Right renal cortex interstitium (tissue), 3 donors: ENCODE measurements at places on chromosomes 4 and X.

DNA sequence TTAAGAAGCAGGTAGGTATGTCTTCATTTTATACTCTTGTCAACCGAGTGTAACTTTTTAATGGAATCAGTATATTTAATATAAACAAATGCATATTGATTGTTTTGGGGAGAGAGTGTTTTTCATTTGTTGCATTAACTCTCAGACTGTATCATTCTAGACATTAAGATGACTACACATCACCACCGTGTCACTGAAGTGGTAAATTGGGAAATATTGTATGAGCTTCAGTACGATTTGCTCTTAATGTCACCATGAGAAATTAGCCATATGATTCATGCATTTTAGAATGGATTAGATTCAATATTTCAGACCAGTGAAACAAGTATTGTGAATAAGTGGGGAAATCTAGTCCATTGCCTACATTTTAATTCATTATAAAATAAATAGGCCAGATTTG, 9.7 kb upstream of the MFAP3L start:
- DNase-seq = no peak

DNA sequence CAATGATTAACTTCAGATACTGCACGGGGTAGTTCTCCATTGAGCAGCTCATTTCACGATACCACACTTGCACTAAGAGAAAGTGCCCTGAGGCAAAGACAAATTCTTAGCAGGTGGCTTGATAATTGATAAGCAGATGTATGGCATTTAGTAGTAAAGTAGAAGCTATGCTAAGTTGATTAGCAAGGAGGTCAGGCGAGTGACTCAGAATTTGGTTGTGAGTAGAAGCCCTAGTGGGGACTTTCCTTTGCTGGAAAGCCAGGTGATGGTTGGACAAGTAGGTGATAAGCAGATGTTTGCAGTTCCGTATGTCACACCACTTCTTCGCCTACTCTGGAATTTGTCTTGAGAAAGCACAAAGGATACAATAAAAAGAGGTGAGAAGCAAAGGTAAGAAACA, 58.7 kb downstream of the TLL1 start:
- DNase-seq = no peak

DNA sequence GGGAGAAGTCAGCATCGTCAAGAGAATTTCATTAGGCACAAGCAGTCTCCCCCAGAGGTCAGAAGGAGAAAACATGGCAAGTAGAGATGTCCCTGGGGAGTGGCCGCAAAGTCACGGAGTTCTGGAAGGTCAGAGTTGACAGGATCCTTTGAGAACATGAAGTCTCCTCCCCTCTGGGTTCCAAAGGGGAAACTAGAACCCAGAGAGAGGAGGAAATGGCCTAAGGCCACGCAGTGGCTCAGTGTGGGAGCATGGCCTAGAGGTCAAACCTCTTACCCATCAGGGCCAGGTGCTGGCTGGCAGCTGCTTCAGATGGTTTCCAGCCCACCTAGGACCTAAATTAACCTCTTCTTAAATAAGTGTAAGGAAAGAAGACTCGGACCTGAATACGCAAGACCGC, 884 bp downstream of the IDH3G start:
- no peak for DNase-seq

DNA sequence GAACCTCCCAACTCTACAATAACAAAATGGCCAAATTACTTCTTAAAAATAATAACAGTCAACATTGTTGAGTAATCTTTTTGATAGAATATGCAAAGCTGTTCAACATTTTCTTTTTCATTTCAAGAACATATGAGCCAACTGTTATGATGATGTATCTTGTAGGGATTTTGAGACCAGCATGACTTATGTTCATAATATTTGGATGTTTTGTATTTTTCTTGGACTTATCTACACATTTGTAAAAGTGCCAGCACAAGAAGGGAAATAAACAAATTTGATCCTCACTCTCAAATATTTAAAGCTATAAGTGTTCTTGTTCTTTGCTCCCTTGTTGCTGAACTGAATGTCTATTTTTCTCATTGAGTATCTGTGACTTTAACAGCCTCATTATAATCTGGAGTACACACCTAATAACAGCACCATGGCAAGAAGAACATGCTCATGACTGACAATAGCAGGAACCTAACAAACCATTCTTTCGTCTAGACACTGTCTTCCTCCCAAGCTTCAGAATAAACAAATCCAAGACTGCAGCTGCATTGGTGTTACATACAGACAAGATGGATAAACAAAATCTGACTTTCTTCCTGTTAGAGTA, 1049.7 kb downstream of the FAT4 start:
- no peak for DNase-seq

DNA sequence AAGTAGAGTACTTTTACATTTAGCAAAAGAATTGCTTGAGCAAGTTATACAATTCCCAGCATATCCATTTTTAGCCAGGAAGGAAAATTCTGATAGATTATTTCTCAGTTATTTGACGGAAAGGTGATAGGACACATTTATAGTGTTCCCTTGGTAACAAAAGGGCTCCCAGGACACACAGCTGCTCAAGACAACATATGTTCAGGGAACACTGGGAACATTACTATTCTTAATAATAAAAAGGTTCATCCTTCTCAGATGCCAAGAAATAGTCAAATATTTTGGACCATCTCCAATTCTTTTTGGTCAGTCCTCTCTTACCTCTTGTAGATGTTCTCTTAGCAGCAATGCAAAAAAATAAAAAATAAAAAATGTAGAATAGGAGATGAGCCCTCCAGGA, 66.8 kb upstream of the SMAD1 start:
- DNase-seq = no peak

- DNase-seq = no peak
Observed at GRCh38 chr4:183783991-183784553, 121.0 kb upstream of the STOX2 start.

- DNase-seq = no peak
Observed at GRCh38 chr4:65724973-65725372, 54.7 kb upstream of the EPHA5 start.

DNA sequence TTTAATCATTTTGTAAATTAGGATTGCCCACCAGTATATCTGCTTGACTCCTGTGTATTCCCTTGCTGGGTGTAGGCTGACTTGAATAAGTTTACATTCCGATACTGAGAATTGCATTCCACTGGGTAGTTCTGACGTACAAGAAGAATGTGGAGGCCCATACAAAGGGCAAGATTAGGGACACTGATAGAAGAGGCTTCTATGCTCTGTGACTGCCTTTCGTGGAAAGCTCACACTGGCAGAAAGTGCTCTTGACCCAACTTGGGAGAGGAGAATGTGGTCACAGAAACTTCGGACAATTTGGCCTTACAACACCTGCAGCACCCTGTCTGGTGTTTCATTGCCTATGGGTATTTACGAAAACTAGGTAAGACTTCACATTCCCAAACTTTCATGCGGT, 126.3 kb downstream of the RAPGEF2 start:
- no peak for DNase-seq

DNA sequence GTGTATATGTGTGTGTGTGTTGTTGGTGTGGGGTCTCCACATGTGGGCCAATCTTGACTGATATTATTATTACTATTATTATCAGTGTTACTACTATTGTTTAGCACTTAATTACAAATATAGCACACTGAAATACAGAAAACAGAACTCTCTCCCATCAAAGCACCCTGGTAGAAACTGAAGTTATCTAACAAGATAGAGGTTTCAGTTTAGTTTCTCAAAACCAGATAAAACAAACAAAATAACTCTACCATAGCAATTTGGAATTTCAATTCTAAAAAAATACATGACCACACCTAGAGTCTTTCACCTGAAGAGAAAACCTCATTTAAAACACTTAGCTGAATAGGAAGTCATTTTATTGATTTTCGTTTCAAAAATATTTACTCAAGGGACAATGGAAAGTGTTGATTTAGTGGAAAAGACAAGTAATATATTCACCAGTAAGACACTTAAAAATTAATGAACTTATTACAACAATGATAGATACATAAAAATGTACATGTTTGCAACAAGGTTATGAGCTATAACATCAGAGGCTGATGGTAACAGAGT, 252.3 kb downstream of the PDHA2 start:
- no peak for DNase-seq

DNA sequence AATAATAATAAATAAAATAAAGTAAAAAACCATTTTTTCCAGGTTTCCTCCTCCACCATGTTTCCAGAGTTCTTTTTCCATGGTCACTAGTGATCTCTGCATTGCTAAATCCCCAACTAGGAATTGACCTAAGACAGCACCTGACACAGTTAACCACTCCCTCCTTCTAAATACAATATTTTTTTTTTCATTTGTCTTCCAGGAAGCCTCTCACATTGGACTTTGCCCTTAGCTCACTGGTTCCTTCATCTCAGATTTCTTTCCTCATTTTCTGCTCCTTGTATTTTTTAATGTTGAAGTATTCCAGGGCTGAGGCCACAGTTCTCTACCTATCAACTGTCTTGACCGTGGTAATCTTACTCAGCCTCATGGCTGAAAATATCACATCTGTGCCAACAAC, 187.3 kb upstream of the FAM241A start:
- DNase-seq = no peak

GRCh38 chrX:53631156-53631555, 55.4 kb downstream of the HUWE1 start:
- DNase-seq = no peak

- DNase-seq = no peak
Observed at GRCh38 chr4:95545546-95545945, 3.2 kb downstream of the UNC5C start.

GRCh38 chr4:129783596-129783995, 687.6 kb downstream of the C4orf33 start:
- no peak for DNase-seq

DNA sequence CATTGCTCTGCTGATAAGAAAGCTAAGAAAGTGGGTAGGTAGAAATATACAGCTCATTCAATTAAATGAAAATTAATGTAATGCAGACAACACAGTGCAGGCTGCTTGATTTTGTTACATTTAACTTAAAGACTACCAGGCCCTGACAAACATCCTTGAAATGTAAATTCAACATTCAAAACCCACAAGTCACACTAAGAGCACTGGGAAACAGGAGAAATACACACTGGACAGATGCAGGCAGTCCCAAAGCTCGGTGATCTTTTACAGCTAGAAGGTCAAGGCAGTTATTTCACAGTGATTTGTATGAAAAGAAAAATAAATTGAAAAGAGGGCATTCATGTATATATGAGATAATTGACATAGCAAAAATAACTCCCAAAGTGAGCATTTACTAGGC, 94.3 kb upstream of the PLAC1 start:
- no peak for DNase-seq

GRCh38 chr4:11429699-11430045, 978 bp upstream of the HS3ST1 start:
- no peak for DNase-seq

GRCh38 chrX:33465137-33465536, 253.8 kb upstream of the DMD start:
- DNase-seq = no peak

GRCh38 chr4:139795527-139796314, 130.1 kb downstream of the MGST2 start:
- no peak for DNase-seq

DNA sequence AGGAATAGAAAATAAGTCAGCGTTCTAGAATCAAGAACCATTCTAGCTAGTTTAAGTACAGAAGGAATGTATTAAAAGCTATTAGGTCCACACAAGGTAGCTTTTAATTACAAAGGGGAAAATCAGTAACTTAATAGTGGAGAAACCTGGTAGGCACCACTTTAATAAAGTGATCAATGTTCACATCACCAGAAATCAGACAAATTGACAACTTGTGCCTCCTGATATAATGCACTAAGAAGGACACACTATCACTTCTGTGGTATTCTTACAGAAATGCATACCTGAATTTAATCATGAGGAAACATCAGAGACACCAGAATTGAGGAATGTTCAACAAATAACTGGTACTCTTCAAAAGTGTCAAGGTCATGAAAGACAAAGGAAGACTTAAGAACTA, 54.9 kb downstream of the NYX start:
- DNase-seq = no peak

DNA sequence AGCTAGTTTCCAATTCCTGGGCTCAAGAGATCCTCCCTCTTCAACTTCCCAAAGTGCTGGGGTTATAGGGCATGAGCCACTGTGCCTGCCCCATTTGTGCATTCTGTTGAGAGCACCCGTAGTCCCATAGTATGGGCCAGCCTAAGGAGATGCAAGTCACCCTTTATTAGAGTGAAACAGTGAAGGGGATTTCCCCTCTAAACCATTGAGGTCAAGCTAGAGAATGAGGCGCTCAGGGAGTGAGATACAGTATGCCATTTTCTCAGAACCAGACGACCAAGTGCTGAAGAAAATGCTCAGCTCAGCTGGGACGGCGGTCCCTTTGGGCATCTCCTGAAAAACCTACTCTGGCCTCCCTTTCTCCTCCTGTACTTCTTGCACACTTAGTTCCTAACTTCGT, 18.7 kb downstream of the RNF4 start:
- DNase-seq = no peak

DNA sequence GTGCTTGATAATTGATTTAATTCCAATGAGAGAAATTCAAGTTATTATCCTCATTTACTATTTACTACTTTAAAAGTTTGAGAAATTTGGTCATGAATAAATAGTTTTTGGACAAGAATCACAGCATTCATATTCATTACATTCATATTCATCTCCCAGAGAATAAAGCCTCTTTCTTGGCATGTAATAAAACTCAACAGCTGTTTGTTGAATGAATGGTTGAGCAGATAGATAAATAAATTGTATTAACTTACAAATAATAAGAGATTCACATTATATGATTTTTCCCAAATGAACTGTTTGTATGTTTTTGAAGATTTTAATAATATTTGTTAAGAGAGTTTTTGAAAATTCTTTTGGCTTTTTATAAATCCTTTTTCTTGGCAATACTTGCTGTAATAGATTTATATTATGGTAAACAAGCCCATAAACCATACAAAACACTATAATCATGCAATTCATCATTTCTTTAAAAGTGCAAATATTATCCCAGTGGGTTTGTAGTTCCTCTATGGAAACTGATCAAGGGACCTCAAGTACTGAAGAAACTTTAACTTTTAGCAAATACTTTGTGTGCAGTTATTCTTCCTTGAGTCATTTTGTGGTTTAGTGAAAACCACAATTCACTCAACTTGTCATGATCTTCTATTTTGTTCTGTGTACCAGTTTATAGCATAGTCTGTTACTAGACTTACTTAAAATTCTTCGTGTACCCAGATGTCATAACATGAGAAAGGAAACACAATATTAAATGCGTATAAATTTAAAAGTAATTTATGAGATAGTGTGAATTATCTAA, 371.8 kb downstream of the ADGRL3 start:
- DNase-seq = no peak

DNA sequence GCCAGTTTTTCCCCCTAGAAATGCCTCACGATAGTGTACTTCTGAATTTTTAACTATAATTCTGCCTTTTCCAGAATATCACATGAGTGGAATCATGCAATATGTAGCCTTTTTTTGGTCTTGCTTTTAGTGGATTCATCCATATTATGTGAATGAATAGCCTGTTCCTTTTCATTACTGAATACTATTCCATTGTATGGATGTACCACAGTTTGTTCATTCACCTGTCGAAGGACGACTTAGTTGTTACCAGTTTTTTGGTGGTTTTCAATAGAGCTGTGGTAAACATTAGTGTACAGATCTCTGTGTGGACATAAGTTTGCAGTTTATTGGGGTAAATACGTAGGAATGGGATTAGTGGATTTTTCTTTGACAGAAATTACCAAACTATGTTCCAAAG, 8.0 kb downstream of the JADE3 start:
- no peak for DNase-seq

- DNase-seq = no peak
Observed at GRCh38 chr4:102318105-102318504, 27.2 kb downstream of the SLC39A8 start.
